WTC11 (cell line): ENCODE measurements at places on chromosomes 5 and 9.

DNA sequence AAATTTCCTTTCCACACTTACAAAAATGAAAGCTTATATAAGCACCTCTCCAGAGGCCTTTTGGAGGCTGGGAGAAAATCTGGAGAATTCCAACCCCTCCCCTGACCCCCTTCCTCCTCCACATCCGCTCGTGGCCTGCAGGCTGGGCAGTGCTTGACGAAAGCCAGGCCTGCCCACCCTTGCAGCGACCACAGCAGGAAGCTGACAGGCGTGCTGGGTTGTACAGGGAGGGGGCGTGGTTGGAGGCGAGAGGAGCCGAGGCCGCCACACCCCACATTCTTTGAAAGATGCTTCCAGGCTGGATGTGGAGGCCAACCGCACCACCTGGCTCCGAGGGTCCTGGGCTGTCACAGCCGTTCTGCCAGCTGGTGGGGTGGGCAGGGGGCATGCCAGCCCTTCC is 47.8 kb upstream of the IER5L start:
- peak; percentile 72 for DNase-seq

- DNase-seq: no peak
These were observed 199.1 kb downstream of the KDM4C start for GRCh38 chr9:6956879-6957278.

DNA sequence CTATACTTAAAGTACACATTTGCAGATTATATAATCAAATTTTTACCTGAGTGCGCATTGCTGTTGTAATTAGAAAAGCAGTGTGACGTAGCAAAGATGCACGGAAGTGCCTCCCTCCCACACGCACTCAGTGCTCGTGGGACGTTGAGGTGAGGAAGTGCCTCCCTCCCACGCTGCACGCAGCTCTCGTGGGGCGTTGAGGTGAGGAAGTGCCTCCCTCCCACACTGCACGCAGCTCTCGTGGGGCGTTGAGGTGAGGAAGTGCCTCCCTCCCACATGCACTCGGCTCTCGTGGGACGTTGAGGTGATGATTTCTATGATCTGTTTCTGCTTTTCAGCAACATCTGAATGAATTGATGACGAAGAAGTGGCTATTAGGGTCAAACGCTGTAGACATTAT is 21.0 kb downstream of the EXOC3 start:
- DNase-seq: peak; percentile 6

DNA sequence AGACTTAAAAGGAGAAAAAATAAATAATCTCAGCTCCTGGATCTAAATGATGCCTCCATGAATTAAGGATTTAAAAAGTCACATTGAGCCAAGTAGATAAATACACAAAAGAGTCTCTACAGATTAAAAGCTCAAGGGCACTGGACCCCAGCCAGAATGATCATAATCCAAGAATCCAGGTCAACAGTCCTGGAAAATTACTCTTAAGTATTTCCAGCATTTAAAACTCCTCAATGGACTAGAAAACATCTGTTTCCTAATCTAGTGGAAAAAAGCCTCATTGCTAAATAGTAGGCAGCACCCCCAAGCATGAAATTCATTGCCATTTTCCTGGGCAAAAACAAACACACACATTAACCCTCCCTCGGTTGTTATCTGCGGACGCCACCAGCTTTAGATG is 96.8 kb downstream of the FRMD3 start:
- DNase-seq: no peak

DNA sequence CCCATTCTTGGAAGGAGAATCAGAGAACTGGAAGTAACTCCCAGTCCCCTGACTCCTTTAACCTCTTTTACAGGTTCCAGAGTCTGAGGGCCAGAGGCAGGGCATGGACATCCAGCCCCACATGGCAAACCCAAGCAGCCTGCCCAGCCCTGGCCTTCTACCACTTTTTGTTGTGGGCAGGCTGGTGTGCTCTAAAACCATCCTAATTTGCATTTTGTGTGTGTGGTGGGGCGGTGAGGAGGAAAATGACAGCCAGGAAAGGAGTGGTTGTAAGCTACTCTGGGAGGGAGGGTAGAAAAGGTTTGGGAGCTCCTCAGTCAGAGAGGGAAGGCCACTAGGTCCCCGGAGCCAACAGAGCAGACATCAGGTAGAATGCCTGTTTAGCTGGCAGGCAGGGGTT is 90.6 kb downstream of the PSD2 start:
- DNase-seq: no peak

DNA sequence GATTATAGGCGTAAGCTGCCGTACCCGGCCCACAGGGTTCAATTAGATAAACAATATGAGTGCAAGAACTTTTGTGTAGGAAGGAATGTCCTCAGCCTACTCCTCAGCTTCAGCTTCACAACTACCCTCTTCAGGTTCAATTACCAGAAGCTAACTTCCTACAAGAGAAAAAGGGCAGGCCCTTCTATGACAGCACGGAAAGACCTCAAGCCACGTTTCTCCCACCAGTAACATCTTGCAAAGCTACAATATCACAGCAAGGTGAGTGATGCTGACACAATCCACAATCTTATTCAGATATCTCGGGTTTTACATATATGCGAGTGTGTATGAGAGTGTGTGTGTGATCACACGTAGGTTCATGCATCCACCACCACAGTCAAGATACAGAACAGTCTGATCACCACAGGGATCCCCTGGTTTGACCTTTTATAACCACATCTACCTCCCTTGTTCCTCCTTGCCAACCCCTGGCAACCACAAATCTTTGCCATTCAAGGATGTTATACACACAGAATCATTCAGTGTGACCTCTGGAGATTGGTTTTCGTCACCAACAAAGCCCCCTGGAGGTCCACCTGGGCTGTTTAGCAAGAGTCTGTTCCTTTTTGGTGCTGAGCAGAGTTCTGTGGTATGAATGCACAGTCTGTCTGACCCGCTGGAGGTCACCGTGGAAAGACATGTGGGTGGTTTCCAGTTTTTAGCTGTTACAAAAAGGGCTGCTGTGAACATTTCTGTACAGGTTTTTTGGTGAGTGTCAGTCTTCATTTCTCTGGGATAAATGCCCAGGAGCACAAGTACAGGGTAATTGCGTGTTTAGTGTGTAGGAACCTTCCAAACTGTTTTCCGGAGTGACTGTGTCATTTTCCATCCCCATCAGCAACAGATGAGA is 38.2 kb downstream of the IPPK start:
- DNase-seq: no peak

- DNase-seq: no peak
These were observed 24.5 kb downstream of the LHFPL2 start for GRCh38 chr5:78624011-78624541.

DNA sequence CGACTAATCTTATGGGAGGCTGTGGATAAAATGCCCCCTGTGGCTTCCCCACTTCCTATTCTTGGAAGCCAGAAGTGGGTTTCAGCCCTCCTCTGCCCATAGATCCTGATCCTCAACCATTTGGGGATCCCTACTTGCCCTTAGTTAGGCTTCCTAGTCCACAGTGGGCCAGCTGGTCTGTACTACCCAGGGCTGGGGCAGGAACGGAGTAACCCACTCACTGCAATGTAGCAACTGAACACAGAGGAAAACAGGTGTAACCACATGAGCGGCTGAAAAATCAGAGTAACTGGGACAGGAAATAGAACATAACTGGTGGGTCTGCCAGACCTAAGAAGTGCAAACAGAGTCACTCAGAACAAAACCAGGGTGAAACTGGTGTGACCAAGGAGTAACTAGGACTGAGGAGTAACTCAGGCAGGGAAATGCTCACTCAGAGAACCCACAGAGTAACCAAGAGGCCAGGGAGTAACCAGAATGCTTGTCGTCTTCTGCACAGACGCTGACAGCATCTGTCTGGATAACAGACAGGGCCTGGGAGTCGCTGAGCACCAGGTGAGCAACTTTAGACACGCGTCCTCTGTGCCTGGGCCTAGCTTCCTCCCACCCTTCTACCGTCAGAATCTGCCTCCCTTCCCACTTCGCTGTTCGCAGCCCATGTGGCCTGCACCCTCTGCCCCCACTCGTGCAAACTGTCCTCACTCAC is 1.0 kb downstream of the AQP3 start:
- DNase-seq: no peak

DNA sequence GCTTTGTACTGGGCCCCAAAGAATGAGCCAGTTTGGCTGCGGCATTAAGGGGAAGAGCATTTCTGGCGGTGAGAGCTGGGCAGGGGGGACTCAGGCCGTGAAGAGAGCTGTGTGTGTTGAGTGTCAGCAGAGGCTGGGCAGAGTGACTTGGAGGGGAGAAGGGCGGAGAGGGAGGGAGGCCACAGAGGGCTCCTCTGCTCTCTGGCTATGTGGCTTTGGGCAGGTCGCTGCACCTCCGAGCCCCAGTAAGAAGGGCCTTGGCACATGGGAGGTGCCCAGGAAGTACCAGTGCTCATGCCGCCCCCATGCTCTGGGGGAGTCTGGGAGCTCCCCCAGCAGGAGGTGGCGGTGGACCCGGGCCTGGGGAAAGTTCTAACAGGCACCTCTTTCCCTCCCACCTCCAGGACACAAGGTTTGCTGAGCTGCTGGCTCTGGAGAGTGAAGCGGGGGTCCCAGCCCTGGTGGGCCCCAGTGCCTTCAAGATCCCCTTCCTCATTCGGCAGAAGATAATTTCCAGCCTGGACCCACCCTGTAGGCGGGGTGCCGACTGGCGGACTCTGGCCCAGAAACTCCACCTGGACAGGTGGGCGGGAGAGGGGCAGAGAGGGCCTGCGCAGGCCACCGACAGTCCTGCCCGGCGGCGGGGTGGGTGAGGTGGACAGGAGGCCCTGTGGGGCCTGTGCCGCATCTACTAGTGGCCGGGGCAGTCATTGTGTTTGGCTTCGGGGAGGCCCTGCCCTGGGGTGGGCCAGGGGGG is 20.1 kb downstream of the HK3 start:
- no peak for DNase-seq

DNA sequence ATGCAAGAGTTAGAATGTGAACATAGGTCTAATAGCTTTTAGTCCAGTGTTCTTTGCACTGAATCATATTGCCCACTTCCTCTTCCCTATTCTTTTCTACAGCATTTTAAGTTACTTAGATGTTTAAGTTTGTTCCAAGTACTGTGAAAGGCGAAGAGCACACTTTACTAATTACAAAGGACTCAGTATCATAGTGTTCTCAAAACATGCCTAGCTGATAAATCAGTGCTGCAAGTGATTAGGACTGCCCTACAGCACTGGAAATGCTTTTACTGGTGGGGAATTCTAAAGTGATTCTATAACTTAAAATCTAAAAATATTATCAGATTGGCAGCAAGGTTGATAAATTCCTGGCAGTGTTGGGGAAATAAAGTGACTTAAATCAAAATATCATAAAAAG is 177.9 kb upstream of the KCNN2 start:
- DNase-seq: no peak

DNA sequence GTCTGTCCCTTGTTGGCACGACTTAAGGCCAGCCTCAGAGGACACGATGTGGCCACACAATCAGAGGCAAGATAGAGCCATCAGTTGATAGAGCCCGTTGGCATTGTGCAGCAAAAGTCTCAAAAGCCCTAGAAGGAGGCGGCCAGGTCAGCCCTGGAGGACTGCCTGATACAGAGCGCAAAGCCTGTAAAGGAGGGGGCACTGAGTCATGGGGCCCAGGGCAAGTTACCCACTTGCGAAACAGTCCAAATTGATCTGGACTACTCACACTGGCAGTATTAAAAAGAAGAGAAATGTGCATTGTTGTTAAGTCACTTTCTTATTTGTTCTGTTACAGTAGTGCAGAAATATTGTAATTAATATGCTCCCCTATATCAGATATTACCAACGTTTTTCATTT is 51.5 kb downstream of the KLF9 start:
- no peak for DNase-seq

DNA sequence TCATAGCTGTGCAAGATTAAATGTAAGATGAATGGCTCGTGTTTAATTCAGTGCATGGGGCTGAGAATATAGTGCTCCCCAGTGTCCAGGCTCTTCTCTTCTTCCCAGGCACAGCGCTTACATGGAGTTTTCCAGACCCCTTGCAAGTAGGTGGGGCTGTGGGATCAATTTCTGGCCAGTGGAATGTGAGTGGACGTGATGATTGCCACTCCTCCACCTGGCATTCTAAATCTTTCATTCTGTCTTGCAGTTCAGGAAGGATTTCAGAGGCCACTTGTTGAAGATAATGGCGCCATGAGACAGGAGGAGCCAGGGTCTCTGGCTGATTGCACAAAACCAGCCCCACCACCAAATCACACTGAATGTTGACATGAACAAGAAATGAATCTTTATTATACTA is 7.2 kb upstream of the PIP5K1B start:
- DNase-seq: no peak
